Activated CD8-positive, alpha-beta memory T cell treated with anti-CD3 and anti-CD28 coated beads, Interleukin-2, amount 50 U/mL, for 4 hours (primary cell): ENCODE measurements at places on chromosomes 3 and 15.

DNA sequence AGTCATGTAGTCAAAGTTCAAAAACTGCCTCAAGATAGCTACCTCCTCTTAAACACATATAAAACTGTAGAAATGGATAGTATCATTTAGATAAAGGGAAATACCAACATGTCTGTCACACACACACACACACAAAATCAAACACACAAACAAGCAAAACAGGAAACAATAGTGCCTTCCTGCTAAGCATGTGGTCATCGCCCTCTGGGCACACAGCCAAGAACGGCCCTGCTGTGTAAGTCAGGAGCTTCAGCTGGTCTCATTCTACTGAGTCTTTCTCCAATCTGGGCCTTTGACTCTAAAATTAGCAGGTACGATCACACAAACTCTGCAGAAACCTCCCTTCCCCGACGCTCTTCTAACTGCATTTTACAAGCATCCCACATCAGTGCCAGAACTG is 272.2 kb upstream of the CHRNA7 start:
- no peak for DNase-seq

- DNase-seq = no peak
Measured at GRCh38 chr3:162933656-162934055, 1437.0 kb downstream of the OTOL1 start.

DNA sequence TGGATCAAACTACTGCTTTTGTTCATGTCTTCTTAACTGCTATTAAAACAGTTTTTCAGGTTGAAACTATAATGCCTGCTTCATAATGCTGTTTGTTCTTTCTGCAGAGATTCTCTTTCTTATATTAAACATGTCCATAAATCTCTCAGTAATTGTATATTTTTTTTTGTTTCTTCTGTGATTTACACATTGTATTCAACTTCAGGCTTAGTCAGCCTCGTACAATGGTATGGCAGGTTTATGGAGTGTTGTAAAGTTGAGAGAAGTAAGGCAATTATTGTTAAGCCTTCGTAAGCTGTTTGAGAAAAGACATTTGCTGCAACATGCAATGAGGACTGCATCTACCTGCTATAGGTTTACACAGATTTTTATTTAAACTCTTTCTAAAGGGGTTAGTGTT is 977.1 kb downstream of the DIPK2A start:
- DNase-seq = no peak

DNA sequence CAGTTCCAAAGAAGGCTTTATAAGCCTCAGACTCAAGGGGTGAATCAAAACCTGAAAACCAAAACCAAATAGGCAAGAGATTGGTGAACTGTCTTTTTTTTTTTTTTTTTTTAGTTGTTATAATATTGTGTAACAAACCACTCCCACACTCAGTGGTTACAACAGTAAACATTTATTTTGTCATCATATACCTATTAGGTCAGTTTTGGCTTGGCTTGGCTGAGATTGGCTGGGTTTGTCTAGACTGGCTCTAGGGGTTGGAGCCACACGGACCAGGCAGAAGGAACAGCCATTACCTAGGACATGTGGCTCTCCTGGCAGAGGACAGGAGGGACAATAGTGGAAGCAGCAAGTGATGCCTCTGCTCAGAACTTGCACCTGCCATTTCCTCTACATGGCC is 26.4 kb upstream of the RYR3 start:
- no peak for DNase-seq

- no peak for DNase-seq
Measured at GRCh38 chr3:190208196-190208595, 87.5 kb upstream of the P3H2 start.
